ENCODE measurements at places on chromosomes 16 and 17. TPM values are rescaled to one million over a fixed set of nuclear protein-coding genes. Genes with fewer than 3 reads are reported as not detected.

- H3K36me3 ChIP-seq, result no peaks in the 10 kb centered on the region
- H3K4me3 ChIP-seq, result peak overlapping the region; percentile 72
- peaks cover 5% of the 10 kb centered on the region for H3K4me1 ChIP-seq
- H3K27ac ChIP-seq, result no peak overlapping the region
- peak; percentile 82 for DNase-seq
These were observed 223.2 kb upstream of the FOXF1 start for GRCh38 chr16:86286991-86287663.

DNA sequence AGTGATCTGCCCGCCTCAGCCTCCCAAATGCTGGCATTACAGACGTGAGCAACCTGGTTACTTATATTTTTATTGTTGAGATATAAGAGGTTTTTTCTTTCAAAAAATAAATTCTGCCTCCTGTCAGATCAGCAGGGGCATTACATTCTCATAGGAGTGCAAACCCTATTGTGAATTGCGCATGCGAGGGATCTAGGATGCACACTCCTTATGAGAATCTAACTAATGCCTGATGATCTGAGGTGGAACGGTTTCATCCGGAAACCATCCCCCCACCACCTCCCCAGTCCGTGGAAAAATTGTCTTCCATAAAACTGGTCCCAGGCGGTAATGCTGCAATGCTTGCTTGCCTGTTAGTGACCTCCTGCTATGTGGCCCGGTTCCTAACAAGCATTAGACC is 7.5 kb upstream of the CNEP1R1 start:
- H3K4me3 ChIP-seq, result no peak overlapping the region
- no peak for DNase-seq
- H3K27me3 ChIP-seq, result no peaks in the 10 kb centered on the region
- no peak overlapping the region for H3K27ac ChIP-seq

DNA sequence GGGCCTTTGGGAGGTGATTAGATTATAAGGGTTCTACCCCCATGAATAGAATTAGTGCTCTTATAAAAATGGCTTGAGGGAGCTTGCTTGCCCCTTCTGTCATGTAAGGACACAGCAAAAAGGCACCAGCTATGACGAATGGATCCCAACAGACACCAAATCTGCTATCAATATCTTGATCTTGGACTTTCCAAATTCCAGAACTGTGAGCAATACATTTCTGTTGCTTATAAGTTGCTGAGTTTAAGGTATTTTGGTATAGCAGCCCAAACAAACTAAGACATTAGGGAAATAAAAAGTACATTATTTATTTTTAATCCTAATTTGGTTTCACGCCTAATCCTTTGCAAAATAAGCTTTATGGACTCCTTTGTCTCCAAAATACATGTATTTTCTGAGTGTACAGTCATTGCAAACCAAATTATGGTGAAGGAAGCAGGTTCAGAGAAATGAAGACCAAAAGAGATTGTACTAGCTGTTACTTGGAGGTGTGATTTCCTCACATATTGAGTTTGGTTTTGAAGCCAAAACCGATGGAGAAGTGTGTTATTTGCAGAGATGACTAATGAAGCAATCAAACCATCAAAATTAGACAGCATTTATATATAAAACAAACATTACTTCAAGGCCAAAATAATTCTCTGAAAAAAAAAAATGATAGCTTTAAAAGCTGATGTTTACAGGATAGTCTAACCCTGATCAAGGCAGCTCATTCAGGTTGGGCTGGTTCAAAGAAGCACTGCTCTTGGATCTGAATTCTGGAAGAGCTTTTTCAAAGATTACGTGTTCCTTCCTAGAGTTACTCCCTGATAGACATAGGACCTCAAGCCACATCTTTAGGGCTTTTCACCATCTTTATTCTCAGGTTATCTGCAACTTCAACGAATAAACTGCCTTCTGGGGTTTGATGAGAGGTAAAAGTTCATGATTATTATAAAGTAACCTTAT is 71.6 kb downstream of the MYO1D start:
- no peak for DNase-seq
- H3K4me1 ChIP-seq, result peaks cover 12% of the 10 kb centered on the region
- H3K36me3 ChIP-seq, result no peaks in the 10 kb centered on the region
- no peak overlapping the region for H3K27ac ChIP-seq

CHRNE gene
- total RNA-seq, result 1.2 TPM

GUCY2D gene
- 1.3 TPM for total RNA-seq

DRC3 gene
- 1.9 TPM for total RNA-seq

LCAT gene
- total RNA-seq, result 12.5 TPM

SLC38A10 gene
- 68.3 TPM for total RNA-seq

DNA sequence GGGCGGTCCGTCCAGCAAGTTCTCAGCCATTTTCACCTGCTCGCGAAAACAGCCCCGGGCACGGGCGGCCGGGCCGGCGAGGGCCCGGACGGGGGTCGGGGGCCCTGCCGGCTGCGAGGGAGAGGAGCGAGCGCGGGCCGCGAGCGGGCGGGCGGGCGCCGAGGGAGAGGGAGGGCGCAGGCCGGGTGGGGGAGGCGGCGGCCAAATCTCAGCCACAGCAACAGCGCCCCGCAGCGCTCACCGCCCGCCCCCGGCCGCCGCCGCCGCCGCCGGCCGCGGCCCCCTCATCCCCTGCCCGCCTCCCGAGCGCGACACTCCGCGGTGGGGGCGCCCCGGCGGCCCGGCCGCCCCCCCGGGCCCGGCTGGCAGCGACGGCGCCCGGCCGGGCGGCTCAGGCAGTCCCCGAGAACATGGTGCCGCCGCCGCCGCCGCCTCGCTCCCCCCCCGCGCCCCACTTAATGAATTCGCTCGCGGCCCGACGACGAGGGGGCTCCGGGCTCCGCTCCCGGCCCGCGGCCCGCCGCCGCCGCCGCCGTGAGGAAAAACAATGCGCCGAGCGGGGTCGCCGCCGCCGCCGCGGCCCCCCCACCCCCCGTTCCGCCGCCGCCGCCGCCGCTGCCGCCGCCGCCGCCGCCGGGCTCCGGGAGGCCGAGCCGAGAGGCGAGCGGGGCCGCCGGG is 487 bp downstream of the CREBBP start:
- DNase-seq, result peak; percentile 76
- H3K4me3 ChIP-seq, result peak overlapping the region; percentile 88
- H3K27me3 ChIP-seq, result no peaks in the 10 kb centered on the region
- H3K4me1 ChIP-seq, result no peaks in the 10 kb centered on the region
- H3K27ac ChIP-seq, result peak overlapping the region; percentile 42

NOD2 gene
- total RNA-seq, result 0.46 TPM

Measured in endodermal cell (in vitro differentiated cells).